ENCODE measurements at places on chromosomes 1 and 21.
A peak's percentile ranks its signal among the peaks of the same experiment; 100 is the strongest.

DNA sequence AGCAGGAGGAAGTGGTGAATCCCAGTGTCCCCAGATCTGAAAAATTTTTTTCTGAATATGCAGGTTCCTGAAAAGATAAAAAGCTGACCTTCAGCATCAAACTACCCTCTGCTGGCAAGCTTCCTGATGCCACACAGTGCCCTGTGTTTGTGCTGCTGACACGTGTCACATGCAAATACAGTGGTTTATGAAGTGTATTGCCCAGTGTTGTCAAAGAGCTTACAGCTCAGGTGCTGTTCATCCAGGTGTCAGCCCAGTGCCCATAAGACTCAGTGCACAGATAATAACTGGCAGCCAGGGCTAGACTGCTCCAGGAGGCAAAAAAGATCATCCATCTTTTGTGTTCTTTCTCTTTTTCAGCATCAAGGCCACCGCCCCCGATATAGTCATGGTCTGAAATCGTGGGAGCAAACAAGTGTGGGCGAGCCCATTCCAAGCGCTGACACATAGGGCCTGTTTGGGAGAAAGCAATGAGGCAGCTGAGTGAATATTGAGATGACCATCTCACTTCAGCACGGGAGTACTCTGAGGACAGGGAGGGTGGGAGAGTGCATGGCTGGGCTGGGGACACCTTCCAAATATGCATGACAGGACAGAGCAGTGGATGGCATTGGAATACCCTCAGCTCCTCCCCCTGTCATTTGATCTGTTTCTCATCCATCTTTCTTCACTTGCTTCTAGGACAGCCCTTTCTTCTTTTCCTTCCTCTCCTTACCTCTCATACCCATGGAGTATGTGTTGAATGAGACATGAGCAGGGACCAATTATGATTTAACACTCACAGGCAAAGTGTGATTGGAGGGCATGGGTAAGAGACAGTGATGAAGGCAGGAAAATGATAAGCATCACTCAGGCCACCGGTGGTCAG is 6.4 kb upstream of the KCNK1 start:
- DNase-seq = no peak

- no peak for DNase-seq
These were observed 57.0 kb downstream of the PTGER3 start for GRCh38 chr1:70990469-70991253.

DNA sequence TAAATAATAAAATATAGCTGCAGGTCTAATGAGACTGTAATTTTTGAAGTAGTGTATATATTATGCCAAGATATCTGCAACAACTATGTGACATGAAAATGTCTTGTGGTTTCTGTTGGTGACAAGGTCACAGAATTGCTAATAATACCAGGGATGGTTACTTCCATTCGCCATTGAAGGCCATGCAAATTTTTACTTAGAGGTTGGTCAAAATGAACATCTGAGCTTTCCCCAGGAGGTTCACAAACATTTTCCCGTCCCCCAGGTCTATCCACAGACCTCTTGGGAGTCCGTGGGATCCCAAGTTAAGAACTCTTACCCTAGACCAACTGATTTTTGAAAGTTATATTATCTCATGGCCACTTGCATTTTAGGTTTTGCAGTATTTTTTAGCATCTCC is 62.7 kb downstream of the BCL9 start:
- DNase-seq = no peak

- no peak for DNase-seq
These were observed 221.9 kb downstream of the TNR start for GRCh38 chr1:175521249-175522040.

GRCh38 chr1:186082235-186082937 is 292.7 kb downstream of the TPR start:
- DNase-seq = peak; percentile 97

DNA sequence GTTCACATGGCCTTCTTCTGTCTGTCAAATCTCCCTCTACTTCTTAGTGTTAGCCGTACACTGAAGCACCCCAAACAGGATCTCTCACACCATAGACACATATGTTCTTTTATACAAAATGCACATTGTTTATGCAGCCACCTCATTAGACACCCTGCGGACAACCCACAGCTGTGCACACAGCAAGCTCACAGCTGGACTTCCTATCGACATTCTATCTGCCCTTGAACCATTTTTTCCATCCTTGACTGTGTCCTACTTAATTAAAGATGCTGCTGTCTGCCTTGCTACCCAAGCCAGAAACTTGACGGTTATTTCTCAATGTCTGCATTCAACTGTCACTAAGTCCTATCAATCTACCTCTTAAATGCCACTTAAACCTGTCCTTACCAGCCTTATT is 3.2 kb upstream of the ZBTB21 start:
- no peak for DNase-seq

DNA sequence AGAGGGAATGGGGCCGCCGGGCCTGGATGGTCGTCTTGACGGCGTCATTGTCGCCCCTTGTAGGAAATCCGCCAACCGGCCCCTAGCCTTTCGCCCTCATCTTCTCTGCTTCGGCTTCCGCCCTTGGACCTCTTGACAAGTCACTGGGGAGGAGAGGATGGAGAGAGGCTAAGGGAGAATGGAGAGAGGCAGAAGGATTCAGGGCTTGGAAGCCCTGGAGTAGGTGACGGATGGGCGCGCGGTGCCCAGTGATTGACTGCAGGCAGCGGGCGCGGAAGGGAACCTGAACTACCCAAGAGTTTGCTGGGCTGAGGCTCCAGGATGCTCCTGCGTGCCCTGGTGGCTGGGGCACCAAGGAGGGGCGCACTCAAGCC is 651 bp downstream of the PDE4B start:
- no peak for DNase-seq

DNA sequence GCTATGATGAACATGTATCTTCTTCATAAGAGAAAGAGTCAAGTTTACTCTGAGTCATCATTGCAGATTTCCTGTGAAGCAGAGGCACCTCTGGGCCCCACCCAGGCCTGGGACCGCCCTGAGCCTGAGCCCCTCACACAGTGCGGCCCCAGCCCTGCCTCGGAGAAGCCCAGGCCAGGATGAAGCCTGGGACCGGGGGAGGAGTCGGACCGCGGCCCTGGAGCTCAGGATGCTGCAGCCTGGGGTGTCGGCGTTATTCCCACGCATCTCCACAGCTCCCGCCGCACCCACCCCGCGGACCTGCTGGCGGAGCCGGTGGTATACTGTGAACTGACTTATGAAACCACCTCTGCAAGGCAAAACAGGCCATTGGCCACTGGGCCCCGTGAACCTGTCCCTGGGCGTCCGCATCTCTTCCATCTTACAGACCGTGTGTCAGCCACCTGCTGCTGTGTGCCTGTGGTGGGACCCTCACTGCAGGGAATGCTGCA is 2.4 kb upstream of the COL6A1 start:
- DNase-seq = no peak

- peak; percentile 1 for DNase-seq
These were observed 45.7 kb downstream of the PSMG1 start for GRCh38 chr21:39137248-39138178.

- DNase-seq = no peak
These were observed 131.5 kb upstream of the SLC44A3 start for GRCh38 chr1:94688646-94689045.

DNA sequence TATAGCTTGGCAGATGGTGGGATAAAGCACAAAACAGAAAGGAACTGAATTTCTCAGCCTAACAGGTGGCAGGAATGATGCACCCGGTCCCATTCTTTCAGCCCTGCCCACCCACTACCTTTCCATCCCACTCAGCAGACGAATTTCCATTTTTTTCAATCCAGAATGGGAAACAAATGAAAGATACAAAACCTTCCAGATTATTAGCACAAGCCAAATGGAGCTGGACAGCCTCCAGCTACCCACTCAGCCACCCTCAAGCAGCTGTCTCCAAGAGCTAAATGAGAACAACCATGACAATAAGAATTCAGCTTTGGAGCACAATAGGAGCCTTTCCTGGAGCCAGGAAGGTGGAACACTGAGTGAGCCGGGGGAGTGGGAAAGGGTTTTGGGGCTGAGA is 96.3 kb upstream of the ST6GALNAC5 start:
- DNase-seq = no peak

- DNase-seq = no peak
These were observed 6.7 kb downstream of the IL20 start for GRCh38 chr1:206872139-206872538.

DNA sequence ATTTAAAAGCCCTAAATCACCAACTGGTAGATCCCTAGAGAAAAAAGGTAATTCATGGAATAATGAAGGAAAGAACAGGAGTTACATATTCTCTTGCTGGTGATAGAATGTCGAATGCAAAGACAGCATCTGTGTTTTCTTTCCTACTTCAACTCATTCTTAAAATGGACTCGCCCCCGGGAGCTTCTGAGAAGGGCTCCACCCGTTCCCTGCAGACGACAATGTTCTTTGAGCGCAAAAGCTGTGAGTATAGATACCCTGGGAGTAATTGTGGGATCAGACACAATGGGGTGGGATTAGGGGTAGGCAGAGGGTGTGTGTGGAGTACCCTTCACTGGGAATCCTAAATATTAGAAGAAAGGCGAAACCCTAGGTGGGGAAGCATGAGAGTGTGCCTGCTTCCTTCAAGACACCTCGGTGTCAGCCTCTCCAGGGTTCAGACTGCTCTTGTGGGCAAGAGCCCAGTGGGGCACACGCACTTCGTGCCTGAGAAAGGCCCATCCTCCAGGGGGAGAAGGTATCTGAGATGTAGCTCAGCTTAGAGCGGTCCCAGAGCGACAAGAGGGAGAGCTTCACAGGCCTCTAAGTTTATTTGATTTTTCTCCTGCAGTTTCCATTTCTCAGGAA is 123.3 kb upstream of the DPYD start:
- no peak for DNase-seq

DNA sequence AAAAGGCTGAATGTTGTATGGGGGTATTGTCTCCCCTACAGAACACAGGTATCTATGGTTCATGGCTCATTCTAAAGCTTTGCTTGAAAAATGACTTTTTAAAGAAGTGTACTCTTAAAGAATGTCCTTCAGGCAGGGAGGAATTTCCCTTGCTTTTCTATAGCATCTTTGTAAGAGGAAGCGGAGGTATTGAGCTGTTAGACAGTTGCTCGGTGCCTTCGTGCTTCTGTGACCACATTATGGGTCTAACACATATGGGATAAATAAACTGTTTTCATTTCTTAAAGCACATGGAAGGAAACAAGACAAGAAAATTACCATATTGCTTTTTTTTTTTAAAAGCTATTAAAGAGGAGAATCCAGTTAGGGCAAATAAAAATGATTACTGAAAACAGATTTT is 182.9 kb downstream of the NTNG1 start:
- DNase-seq = peak; percentile 44

GRCh38 chr1:7572654-7573152 is 198.4 kb upstream of the VAMP3 start:
- no peak for DNase-seq

- peak; percentile 18 for DNase-seq
These were observed 479 bp downstream of the SELENOF start for GRCh38 chr1:86913399-86913895.

DNA sequence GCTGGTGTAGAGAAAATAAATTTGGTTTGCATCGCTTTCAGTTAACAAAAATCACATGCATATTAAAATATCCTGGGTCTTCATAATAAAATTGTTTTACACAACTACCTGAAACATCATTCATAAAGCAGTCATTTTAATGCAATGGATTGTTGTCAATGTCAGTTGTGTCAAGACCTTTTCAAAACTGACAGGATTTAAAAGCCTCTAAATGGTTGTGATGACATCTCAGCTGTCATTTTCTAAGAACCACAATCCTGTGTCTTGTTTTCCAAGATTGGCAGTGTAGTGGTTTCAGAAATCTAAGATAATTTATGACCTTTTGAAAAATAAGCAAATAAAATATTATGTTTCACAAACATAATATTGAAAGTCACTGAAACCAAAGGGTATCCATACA is 42.0 kb downstream of the RGS21 start:
- no peak for DNase-seq

- DNase-seq = no peak
These were observed 76.6 kb downstream of the DMRTA2 start for GRCh38 chr1:50346621-50347020.

DNA sequence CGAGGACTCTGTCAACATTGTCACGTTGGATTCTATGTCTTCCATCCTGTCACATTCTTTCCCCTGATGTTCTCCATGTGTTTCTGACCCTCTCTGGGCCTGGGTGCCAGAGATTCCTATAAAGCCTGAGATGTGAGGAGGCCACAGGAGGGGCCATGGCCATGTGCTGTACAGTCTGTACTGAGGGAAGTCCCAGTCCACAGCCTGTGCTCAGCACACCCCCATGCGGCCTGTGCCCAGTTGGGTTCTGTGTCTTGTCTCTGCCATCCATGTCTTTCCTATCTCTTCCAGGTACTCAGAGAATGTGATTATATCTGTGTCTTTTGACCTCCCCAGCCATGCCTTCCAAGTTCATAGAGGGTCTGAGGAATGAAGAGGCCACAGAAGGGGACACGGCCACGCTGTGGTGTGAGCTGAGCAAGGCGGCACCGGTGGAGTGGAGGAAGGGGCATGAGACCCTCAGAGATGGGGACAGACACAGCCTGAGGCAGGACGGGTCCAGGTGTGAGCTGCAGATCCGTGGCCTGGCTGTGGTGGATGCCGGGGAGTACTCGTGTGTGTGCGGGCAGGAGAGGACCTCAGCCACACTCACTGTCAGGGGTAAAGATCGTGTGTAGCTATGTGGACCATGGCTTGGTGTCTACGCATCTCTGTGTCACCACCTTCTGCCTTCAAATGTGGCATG is 86.1 kb downstream of the OBSCN start:
- no peak for DNase-seq

DNA sequence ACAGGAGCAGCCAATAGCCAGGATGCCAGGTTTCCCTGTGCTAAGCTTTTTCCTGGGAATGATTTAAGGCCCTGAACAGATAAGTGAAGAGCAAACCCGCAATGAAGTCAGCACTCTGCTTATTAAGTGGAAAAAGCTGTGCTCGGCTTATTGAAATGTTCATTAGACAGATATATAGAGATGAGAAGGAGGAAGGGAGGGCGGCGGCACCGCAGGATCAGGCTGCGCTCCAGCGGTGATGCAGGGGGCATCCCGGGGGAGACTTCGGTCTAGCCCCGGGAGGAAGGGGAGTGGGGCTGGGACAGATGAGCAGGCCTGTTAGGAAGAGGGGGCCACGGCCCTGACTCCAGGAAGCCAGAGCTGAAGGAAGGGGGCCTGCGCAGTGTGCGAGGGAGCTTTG is 115.0 kb downstream of the TMEM53 start:
- DNase-seq = no peak

DNA sequence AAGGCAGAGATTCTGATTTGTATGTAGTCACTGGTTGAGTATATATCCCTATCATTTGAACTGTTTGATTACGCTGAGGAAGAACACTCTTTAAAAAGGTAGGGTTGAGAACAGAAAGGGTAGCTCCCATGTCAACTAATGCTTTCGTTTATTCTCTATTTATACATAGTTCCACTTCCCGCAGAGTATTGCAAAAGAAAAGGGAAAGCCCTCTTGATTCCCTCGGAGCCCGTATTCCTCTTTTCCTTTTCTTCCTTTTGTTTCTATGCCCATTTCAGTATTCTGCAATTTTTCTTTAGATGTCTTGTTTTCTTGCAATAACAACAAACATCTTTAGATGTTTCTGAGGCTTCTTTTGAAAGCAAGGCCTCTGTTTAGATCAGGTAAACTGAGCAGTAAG is 78.2 kb downstream of the DNTTIP2 start:
- no peak for DNase-seq

Measured in SK-N-MC (cell line).